ENCODE measurements at places on chromosomes 3 and 15. TPM values are rescaled to one million over a fixed set of nuclear protein-coding genes. Genes with fewer than 3 reads are reported as not detected.
A peak's percentile ranks its signal among the peaks of the same experiment; 100 is the strongest.

Gene LRRN1
- 1.6 TPM for total RNA-seq

Gene OR5K1
- not detected for total RNA-seq

Gene ECE2
- total RNA-seq = not detected

Gene SNX1
- 36.7 TPM for total RNA-seq

Gene KCNMB2
- not detected for total RNA-seq

Gene BFSP2
- not detected for total RNA-seq

Gene RTP3
- 0.41 TPM for total RNA-seq

Gene HYKK
- 9.3 TPM for total RNA-seq

Gene KBTBD12
- not detected for total RNA-seq

Gene RAB6B
- total RNA-seq = 1.5 TPM

- no peak for DNase-seq
These were observed 104.5 kb downstream of the LSAMP start for GRCh38 chr3:116340680-116341216.

DNA sequence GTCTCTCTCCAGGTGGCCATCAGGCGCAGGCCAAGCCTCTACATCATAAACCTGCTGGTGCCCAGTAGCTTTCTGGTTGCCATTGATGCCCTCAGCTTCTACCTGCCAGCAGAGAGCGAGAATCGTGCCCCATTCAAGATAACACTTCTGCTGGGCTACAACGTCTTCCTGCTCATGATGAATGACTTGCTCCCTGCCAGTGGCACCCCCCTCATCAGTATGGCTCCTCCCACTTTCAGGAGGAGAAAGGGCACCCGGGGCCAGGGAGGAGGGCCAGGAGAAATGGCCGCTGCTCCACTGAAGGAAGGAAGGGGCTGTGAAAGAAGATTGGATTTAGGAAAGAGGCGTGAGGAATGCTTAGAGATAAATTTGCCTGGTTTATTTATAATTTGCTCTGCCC, 6.6 kb downstream of the HTR3C start:
- DNase-seq = no peak

- DNase-seq = no peak
These were observed 197.6 kb downstream of the PDZRN3 start for GRCh38 chr3:73427048-73427706.

GRCh38 chr3:13248640-13249039, 171.5 kb downstream of the NUP210 start:
- no peak for DNase-seq

DNA sequence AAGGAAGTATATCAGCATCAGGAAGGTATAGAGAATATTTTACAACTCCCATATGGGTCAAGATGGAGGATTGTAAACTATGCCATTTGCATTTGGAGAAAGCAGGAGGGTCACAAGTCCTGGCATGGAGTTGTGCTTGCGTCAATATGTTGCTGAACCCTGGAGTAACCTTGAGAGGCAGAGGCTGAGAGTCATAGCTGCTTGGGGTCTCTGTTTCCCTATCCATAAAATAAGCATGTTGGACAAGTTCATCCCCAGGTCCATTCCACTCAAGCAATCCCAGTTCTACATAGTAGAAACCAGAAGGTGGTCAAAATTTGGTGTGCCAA, 273.6 kb downstream of the MECOM start:
- peak; percentile 64 for DNase-seq

DNA sequence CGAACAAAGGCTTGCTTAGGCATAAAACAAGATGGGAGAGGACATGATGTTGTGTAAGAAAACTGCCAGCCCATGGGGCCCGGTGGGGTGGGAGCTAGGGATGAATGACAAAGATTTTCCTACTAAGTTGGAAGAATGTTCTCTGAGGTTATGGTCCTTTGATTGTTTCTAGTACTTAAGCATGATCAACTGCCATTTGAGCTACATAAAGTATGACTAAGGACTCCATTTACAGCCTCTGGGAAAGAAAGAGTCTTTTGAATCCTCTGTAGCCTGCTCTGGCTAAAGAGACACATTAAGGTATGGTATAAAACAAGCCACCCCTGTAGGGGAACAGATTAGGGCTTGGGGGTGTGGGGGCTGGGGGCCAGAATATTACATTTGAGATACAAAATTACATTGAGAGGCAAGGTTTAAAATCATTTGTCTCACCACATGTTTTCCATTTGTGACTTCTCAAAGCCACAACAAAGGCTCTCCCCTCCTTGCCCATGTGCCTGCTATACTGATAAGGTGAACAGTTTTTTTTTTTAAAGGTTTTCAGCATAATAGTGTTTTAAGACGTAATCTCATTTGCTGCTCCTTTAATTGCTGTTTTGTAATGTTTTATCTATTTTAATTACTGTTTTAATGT, 323.4 kb downstream of the CHST2 start:
- DNase-seq = no peak

DNA sequence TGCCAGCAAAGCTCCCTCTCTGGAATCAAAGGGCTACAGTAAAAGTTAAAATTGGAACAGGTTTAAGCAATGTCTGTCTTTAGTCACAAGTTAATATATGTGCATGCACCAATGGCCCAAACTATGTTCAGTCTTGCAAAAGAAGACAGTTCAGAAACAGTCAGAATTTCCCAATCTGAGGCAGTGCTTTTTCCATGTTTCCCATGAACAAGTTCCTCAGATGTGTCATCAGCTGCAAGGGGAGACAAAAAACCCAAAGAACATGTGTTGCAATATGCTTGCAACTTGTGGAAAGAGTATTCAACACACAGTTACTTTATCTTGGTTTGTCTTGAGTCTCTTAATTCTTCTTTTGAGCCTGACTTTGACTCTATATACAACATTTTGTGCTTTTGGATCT, 148.4 kb downstream of the USP13 start:
- DNase-seq = peak; percentile 35

- no peak for DNase-seq
These were observed 98.3 kb upstream of the CHL1 start for GRCh38 chr3:98259-98654.

DNA sequence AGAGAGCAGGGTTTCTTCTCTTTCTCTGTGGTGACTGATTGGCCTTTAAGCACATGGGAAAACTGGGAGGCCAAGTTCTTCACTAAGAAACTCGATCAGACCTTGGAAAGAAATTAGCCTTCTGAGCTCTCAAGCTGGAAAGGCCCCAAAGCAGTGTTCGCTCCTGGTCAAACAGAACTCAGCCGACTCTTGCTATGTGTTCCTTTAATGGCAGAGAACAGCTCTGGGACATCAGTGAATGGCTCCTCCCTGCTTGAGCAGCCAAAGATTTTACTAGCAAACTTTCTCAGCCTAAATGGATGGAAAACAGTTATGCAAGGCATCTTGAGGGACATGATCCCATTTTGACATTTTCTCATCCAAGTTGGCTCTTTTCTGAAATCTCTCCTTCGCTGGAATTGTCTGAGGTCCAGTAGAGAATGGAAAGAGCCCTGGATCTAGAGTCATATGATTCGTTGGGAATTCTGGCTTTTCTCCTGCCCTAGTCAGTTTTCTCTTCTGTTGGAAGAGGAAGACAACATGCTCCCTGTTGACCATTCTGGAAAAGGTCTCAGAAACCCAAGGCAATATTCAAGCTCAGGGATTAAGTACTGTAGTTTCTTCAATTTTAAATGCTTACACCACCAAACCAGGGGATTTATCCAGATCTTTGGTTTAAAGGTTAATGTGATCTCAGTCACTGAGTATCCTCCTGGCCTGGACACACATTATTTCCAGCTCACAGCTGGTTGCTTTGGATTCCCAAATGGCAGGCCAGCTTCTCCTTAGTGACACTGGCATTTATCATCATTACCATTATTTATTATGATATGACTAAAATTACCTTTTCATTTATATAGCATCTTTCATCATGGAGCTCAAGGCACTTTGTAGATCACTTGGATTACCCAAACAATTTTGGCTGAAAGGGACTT, 319.6 kb downstream of the AGBL1 start:
- DNase-seq = no peak

- peak; percentile 51 for DNase-seq
These were observed 730.7 kb downstream of the SQOR start for GRCh38 chr15:46365572-46365971.

GRCh38 chr3:112721231-112721630, 80.3 kb upstream of the CCDC80 start:
- DNase-seq = no peak

DNA sequence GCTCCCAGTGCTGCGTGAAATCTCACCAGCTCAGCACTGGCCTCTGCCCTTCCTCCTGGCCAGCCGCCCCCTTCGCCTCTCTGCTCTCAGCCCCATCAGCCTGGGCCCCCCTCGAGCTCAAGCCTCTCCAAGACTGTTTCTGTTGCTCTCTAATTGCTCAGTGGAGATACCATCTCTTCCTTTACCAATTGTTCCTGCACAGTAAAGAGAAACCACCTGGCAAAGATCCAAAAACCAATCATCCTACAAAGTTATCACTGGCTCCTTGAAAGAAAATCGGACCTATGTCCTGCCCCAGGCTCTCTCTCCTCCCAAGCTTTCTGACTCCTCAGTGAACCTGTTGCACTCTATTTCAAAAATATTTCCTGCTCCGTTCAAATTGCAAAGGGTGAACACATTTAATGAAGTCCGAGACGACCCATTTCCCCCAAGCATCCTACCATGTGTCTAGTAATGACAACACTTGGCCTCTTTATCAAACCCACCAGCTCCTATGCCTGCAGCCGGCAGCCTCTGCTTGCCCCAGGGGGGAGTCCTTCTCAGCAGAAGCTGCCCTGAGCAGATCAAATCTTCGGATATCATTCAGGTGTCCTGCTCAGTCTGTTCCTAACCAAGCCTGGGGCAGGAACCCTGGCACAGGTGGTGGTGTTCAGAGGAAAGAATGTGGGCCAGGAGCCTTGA, 53.7 kb upstream of the FAM174B start:
- DNase-seq = no peak

- no peak for DNase-seq
These were observed 1.8 kb upstream of the LARP6 start for GRCh38 chr15:70855764-70856163.

DNA sequence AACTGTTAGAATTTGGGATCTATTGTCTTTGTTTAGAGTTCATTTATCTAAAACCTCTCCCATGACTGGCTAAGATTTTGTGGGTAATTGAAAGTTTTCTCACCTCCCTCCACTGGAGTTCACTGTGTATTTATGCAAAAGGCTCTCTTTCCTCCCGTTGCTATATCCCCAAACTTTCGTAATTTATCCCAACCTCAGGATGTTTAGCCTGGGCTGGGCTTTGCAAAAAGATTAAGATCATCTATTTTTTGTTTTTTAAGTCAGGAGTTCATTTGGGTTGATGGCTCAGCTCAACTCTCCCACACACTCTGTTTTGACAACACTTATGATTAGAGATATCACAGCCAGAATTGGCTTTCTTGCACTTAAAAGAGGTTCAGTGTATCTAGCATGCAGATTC, 27.0 kb downstream of the SUCNR1 start:
- DNase-seq = peak; percentile 66

DNA sequence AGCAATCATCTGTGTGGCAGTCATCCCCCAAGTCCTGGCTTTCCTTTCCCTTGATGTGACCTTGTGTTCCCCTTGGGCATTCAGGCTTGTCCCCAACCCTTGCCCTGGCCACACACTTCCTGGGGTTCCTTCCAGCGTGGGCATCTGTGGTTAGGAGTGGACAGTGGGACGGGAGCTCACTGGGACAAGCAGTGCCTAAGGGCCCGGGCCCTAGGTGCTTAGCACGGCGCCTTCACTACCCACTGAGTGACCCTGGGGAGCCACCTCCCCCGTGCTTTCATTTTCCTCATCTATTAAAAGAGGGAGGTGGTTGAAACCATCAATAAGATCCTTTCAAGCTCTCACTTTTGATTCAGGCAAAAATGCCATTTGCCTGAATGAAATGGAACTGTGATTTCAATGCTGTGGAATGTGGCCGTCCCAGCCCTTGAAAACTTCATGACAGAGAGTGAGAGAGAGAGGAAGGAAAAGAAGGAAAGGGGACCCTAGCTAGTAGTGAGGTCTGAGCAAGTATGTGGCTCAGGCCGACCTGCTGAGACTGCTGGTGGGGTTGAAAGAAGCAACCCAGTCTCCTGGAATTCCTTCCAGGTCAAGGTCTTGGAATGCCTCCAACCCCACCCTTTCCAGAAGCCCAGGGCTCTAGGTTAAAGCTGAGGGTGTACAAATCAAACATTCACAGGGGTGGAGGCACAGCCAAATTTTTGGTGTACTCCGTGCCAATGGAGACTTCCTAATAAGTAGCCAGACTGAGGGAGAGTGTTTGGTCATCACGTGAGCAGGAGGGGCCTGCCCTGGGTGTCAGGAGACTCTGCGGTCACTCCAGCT, 302.9 kb downstream of the TLE3 start:
- DNase-seq = no peak
